ENCODE measurements at places on chromosomes 11 and 22.
A peak's percentile ranks its signal among the peaks of the same experiment; 100 is the strongest.

GRCh38 chr11:13647391-13647790, 21.1 kb upstream of the FAR1 start:
- no peak for DNase-seq

DNA sequence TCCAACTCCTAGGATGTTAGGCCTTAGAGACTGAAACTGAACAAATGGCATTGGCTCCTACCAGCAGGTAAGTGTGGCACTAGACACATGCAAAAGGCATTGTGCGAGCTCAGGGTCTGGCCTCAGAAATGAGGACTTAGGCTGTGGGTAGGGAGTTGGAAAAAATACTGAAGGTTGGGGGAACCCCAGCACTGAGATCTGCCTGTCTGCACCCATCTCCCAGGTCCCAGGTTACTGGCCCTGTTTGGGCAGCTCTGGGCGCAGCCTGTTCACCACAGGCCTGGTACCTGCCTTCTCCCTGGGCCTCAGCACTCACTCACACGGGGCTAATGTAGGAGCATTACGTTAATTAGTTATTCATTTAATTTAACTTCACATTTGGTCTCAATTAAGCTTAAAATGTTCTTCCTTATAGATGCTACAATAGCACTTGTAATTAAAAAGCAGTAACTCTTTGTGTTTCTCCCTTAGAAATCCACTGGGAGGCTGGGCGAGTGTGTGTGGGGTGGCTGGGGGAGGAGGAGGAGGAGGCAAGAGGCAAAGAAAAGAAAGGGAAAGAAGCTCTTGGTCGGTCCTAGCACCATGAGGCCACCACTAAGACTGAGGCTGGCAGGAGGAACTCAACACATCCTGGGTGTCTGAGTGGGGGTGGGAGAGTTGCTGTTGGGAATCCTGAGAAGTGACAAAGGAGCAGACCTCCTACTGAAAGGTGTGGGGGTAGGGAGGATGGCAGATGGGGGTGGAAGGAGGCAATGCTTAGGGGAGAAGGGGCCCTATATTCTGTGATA, 19.4 kb downstream of the TMEM218 start:
- no peak for DNase-seq

GRCh38 chr22:29126670-29127395, 54.0 kb downstream of the KREMEN1 start:
- no peak for DNase-seq

DNA sequence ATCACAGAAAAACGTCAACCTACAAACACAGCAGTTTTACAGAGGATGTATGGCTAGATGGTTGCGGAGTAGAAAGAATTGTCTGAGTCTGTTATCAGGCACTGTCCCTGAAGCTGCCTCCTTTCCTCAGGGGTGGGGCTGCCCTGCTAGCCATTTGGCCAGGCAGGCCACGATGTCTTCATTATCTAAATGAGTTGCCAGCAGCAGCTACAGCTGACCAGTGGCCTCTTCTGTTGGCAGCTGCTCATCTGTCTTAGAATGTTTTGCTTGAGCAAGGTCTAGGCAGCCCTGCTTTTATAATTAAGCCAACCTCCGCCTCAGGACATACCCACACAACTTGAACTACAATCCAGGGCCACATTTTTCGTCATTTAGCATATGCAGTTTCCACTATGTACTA, 17.5 kb downstream of the SLC6A5 start:
- DNase-seq, result no peak

DNA sequence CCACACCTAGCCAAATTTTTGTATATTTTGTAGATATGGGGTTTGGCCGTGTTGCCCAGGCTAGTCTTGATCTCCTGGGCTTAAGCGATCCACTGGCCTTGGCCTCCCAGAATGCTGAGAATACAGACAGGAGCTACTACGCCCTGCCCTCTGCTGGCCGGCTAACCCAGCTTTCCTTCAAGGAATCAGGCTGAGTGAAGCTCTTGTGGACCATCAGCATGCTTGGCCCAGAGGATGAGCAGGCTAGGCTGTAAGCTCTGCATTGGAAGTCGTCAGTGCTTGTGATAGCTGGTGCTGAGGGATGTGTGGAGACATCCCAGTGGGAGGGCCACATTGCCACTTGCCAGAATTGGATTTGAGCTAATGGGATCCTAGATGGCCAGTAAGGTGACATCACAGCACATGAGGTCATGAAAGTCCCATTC, 60.6 kb downstream of the MED15 start:
- no peak for DNase-seq

DNA sequence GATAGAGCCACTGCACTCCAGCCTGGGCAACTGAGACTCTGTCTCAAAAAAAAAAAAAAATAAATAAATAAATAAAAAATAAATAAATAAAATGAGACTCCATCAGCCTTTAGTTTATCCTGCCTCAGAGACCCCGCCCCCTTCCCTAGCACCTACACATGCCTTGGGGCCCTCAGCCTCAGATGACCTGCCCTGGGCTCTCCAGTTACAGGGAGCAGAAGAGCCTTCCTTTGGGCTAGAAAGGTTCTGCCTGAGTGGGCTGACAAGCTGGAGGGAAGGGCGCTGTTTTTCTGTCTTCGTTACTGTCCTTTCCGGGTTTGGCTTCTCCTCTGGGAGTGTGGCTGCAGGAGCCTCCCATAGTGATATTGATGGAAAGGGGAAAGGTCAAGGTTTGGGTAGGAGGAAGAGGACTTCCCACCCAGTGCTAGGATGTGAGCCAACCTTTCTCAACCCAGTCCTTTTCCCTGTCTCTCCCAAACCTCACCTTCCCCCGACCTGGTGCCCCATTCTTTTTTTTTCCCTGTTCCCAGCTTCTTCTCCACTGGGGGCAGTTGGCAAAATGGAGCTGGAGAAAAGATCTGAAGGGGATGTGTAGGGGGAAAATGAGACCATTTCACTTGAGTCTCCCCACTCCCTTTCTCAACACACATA, 1.5 kb upstream of the SF3B2 start:
- DNase-seq, result no peak

DNA sequence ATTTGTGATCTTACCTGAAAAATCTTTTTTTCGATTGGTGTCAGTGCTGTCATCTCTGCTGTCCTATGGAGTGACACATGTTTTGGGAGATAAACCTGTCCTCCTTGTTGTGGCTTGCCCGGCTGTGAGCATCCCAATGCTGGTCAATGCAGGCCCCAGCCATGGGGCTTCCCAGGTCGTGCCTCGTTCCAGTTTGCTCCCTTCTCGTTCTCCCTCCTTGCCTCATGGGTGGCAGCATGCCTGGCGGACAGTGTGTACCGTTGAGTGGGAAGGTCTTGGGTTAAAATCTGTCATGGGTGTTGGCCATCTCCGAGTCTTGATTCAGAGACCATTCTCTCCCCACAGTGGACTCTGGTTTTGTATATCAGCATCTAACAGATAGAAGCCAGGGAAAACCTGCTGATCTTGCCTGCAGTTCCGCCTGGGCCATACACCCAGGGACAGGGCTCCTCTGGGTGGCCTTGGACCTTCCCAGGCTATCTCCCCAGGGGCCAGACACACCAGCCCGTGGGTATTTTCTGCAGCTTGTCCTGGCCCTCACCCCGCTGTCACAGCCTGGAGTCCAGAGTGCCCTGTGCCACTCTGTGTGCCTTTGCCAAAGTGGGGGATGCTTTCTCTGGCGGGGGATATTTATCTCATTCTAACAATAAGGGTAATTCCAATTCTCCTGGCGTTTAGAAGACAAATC, 208.1 kb downstream of the TBC1D22A start:
- DNase-seq, result no peak

DNA sequence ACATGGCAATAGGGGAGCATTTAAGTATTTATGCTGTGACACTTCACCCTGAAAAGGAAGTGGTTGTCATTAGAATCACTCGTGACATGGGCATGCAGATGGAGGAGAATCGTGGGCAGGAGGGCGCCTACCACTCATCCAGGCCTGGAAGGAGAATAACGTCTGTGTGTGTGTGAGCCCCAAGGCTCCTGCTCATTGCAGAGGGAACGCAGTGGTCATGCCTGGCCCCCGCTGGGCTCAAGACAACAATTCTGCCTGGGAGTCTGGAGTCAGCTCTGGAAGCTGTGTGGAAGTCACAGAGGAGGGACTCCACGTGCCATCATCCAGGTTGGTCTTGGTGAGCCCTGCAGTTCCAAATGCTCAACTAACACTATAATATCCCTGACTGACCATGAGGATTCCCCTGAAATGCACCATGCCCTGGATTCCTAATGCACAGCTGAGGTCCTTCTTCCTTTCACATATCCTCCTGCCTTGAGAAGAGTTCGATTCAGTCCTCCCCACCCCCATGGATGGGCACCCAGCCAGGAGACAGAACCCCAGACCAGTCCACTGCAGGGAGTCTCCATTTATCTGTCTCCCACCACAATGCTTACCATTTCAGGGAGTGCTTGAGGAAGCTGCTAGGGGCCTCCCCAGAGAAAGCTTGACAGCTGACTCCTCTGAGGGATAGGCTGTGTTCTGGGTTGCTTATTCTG, 446.9 kb upstream of the B3GAT1 start:
- no peak for DNase-seq

DNA sequence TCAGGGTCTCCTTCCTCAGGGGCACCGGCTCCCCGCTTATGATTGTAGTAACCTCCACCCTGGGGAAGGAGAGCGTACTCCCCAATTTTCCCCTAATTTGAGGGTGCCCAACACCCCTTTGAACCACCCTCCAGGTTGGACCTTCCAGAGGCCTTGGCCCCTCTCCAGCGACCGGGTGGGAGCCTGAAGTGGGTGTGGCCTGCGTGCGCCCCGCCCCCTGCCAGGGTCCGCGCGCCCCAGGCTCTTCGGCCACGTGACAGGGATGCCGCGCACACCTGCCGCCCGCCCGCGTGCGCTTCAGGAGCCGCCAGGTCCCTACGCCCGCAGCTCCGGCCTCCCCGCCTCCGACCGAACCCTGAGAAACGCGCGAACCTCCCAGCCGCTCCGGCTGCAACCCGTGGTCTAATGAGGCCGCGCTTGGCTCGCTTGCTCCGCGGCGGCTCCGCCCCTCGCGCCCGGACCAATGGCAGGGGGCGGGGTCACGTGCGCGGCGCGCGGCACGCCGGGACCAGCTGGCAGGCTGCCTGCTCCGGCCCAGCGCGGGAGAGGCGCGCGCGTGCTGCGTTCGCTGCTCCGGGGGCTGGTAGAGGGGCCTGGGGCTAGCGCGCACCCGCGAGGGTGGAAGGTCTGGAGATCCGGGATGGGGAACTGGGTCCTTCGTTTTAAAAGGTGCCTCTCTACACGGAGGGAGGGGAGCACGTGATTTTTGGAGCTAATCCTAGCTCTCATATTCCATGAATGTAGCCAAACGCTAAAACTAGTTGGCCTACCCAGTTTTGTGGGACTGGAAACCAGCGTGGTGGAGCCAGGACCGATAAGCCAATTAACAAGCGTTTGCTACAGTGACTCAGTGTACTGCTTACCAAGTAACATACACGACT, at the start of gene FOXRED2:
Gene FOXRED2 (minus strand): TSS at position 404 of the 881 bp plus-strand sequence. CDS start 618 bp downstream, outside the sequence.
- peak; percentile 99 for DNase-seq

- DNase-seq, result no peak
These were observed 1162.2 kb downstream of the BRD1 start for GRCh38 chr22:48665311-48665995.

GRCh38 chr11:121829159-121829643, 286.8 kb downstream of the BLID start:
- no peak for DNase-seq

- no peak for DNase-seq
These were observed 1.5 kb downstream of the APOBEC3H start for GRCh38 chr22:39098576-39098975.

GRCh38 chr11:115672412-115672811, 168.2 kb upstream of the CADM1 start:
- DNase-seq, result no peak

DNA sequence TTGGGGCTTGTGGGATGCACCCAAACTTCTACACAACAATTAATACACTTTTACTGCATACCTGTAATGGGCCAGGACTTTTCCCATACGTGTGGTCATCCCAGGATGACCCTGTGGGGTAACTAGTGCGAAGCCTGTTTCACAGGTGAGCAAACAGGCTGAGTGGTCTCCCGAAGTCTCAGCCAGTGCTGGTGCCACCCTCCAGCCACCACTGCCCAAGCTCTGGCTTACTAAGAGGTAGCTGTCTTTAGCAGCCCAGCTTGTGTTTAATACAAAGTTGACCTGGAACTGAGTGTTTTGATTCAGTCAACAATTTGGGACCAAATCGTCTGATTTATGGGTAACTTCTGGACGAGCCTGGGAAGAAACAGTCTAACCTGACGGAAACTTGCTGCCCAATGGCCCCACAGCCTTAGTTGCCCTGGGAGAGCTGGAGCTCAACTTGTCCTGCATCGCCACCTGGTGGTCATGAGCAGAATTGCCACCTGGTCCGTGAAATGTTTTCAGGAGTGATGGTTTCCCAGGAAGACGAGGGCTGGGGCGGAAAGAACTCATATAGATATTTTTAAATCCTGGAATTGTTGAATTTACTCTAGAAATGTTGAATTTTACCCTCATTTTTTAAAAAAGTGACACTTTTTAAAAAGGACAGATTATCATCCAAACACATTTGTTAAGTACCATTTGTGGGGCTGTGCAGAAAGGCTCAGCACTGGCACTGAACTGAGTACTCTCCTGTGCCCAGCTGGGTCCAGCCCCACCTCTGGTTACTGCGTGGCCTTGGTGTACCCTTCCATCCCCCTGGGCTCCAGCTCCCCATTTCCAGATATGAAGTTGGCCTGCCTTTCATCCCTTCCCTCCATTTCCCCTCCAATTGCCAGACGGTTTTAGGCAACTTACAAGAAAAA, 95.5 kb upstream of the PARVA start:
- peak; percentile 79 for DNase-seq

GRCh38 chr11:288478-289397, at the start of gene PGGHG:
Gene PGGHG (plus strand): TSS chr11:289126. CDS start chr11:289817, 691 bp downstream.
- DNase-seq, result peak; percentile 95

GRCh38 chr11:112277941-112278340, 17.3 kb upstream of the PLET1 start:
- no peak for DNase-seq

- no peak for DNase-seq
These were observed 17.5 kb downstream of the CTTN start for GRCh38 chr11:70415642-70416395.

DNA sequence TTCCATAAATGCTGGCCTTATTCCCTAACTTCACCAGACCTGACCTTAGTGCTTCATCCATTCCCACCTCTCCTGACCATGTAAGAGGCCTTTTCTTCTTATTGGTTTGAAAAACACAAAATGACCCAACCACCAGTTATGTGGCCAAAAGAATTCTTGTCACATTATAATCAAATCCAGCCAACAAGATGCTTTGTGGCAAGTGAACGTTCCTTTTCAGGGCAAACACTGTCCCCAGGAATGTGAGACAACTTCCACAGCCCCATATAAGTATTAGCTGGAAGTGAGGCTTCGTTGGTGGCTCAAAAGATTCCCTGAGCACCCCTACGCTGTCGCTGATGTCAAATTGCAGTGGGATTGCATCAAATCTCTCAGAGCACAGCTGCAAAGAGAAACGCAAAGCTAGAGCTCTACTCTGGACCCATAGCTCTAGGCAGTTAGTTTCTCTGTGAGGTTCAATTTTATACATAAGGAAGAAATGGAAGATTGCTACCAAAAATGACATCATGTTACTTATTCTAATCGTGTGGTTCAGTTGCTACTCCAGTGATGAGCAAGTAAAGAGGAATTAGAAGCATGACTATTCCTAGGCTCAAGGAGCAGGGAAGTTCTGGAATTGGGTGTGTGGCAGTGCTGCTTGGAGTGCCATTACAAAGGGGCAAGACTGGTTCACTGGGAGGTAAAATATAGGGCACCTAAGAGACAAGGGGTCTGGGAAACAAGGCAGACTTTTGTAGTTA, 26.1 kb downstream of the GLYATL1 start:
- no peak for DNase-seq

GRCh38 chr11:38751421-38751820, 2153.4 kb upstream of the RAG2 start:
- DNase-seq, result no peak
